ENCODE measurements at places on chromosomes 1 and 21.

DNA sequence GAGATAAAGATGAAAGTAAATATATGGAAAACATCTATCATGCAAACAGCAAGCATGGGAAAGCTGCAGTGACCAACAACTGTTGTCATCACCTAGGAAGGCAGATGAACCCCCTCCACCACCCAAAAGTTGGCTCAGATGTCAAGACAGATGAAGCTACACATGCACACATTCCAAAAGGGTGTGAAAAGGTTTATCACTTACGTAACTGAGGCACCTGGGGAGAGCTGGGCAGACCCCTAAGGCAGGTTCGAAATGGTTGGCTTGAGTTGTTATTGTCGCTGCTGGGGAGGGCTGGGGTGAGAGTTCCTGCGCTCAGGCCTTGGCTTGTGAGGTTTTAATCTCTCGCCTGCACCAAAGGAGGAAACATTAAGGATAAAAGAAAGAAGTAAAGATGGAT, 355.1 kb upstream of the CHRM3 start:
- DNase-seq = no peak

- no peak for DNase-seq
Observed at GRCh38 chr1:236460103-236460502, 63.7 kb upstream of the LGALS8 start.

DNA sequence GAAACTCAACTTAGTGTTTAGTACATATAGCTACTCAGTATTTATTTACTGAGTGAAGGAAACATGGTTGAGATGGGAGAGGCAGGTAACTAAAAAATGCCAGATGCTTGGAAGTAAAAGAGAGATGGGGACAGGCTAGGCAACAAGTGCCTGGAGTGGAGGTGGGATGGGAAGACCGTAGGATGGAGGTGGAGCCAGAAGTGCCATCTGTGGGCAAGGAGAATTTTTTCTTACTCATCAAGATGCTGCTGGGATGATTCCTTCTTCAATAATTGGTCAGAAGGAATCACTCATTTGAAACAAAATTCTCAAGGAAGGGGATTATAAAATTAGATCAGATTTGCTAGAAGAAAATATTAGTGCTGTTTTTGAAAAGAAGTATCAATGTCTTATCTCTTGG, 72.9 kb downstream of the IFI44 start:
- DNase-seq = no peak

DNA sequence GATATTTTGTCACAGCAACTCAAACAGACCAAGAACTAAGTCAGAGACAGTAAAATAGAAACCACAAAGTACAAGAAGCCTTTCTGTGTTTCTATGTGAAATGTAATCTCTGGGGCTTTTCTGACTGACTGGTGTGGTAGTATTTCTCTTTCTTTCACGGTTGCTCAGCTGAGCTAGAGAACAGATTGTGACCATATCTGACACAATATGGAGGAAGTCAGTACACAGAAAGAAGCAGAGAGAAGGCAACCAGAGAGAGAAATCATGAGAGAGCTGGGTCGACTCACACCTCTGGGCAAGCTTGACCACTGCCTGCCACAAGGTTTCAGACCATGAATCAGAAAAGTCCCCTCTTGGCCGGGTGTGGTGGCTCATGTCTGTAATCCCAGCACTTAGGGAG, 208.9 kb upstream of the GREM2 start:
- DNase-seq = no peak

DNA sequence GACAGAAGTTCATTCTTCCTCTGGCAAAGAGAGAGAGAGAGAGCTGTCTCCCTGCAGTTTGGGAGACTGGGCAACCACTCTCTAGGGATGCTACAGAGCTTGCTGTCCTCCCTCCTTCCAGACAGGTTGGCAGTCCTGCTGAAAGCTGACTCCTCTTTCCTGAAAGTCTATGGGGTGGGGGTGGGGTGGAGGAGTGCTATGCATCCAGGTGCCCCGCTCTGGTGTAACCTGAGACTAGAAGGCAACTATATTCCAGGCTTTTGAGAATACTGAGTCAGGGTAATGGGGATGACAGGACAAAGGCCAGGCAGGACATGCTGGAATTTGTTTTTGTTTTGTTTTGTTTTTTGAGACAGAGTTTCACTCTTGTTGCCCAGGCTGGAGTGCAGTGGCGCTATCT, 55.4 kb downstream of the OPTC start:
- no peak for DNase-seq

All from HEK293T (cell line).